ENCODE measurements at places on chromosomes 2 and 18.

GRCh38 chr18:47260120-47260923 is 8.9 kb upstream of the SKOR2 start:
- DNase-seq, result no peak

DNA sequence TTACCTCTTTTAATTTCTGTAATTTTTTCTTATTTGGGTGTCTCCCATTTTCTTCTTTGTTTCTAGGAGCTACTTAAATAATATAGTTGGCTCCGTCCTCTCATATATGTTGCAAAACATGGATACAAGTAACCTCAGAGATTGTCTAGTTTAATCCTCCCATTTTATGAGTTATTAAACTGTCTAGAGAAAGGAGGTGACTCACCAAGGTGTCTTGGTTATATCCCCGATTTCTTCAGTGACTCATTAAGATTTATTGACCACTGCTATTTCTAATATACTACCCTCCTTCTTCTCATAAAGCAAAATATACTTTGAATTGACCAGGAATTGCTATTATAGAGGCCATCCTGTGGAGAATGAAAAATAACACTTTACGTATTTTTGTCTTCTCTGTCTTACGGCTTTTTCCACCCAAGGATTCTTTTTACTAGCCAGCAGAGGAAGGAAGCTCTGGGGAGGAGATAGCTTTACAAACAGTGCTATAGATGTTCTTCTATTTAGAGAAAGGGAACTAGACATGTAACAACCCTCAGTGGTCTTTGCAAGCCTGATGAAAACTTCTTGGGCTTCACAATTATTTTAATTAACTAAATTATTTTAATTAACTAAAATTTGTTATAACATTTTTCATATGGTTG is 300.4 kb upstream of the TNP1 start:
- no peak for DNase-seq

- no peak for DNase-seq
These were observed 24.8 kb upstream of the HDAC4 start for GRCh38 chr2:239425631-239426030.

GRCh38 chr2:192419786-192420185 is 225.1 kb upstream of the TMEFF2 start:
- DNase-seq, result no peak

- DNase-seq, result no peak
These were observed 97.3 kb upstream of the EML6 start for GRCh38 chr2:54626131-54626530.

DNA sequence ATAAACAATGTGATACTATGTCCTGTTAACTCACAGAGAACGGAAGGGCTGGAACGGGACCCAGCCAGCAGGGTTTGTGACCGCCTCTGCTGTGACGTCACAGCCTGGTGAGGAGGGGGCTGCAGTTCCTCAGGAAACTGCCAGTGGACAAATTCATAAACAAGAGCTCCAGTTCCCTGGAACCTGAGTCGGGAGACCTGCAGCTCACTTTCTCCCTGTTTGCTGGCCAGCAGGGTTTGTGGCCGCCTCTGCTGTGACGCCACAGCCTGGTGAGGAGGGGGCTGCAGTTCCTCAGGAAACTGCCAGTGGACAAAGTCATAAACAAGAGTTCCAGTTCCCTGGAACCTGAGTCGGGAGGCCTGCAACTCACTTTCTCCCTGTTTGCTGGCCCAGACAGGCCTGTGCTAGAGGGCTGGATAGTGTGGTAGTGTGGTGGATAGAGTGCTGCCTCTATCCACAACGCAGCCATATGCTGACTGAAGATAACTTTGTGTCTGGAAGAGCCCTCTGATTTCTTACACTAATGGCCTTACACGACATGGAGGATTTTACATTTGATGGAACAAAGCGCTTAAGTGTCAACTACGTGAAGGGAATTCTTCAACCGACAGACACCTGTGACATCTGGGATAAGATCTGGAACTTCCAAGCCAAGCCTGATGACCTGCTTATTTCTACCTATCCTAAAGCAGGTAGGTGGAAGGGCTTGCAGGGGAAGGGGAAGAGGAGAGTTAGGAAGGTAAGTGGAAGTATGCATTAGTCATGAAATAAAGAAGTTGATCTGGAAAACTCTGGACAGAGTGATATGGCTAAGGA is at the start of gene SULT1C4:
Gene SULT1C4 (plus strand): TSS at position 140 of the 816 bp plus-strand sequence. CDS start 384 bp downstream, at position 524.
- no peak for DNase-seq

- DNase-seq, result no peak
These were observed 143.9 kb downstream of the MAIP1 start for GRCh38 chr2:200099256-200099655.

DNA sequence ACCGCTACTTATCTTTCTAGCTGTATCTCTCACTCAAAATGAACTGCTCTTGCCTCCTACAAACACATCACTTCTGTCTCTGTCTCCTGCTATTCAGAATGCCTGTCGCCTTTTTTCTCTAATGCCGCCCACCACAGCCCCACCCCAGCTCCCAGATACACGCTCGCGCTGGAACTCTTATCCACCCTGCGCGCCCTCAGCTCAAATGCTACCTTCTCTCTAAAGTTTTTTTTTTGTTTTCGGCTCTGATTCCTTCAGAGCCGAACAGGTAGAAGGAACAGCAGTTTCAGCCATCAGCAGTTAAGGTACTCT is 3.9 kb upstream of the SOS1 start:
- DNase-seq, result no peak

- no peak for DNase-seq
These were observed 131.6 kb downstream of the CCDC85A start for GRCh38 chr2:56315376-56315775.

- DNase-seq, result no peak
These were observed 149.4 kb downstream of the DTNA start for GRCh38 chr18:34859496-34859895.

DNA sequence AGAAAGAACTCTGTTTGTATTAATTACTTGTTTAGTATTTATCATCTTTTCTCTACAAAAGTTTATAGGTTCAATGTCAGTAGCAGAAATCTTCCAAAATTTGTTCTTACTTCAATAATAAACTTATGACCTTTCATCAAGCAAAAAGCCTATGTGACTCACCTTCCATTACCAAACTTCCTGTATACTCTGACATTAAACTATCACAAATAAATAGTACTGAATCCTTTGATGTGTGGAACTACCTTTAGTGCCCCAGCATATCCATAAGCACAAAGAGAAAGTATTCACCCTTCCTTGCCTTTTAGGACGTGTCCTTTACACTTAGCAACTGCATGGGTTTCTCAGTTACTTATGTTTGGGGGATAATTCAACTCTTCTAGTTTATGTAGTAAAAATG is 166.0 kb downstream of the EHBP1 start:
- DNase-seq, result no peak

GRCh38 chr2:95760806-95761525 is 169.2 kb downstream of the TRIM43 start:
- DNase-seq, result no peak

DNA sequence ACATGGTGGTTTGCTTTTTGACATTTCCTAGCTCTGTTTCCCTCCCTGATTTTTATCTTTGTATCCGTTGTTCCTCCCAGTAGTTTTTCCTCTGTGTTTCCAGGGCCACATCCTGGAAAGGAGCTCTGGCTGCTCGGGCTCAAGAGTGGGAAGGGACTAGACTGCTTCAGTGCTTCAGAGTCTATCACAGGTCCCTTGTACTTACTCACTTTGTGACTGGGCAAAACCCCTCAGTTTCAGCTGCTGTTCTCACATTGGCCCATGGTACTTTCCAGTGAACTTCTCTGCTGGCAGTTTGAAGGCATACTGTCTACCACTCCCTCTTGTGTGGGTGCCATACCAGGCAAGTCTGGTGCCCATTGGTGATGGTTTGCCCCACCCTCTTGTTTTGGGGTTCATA is 7.5 kb upstream of the STAMBP start:
- peak; percentile 37 for DNase-seq

DNA sequence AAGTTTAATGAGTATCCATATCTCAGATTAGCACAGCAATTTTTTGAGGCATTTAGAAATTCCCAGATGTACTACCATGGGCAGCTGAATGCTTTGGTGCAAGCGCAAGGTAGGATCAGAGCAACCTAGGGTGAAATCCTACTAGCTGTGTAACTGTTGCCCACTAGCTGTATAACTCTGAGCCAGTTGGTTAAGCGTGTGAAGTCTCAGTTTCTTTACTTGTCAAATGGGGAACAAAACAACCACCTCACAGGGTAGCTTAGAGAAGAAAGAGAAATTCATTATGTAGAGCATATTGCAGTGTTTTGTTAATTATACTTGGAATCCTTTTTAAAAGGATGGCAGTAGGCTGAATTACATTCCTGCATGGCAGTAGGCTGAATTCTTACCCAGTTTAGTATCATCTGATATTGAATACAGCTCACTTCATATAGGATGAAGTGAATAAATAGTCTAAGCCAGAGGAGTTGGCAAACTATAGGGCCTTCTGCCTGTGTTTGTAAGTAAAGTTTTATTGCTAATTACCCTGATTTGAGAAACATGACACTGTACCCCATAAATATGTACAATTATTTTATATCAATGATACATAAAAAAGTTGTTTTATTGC is 180.7 kb downstream of the PLCL1 start:
- no peak for DNase-seq

GRCh38 chr2:46257980-46258379 is 39.2 kb upstream of the EPAS1 start:
- no peak for DNase-seq

DNA sequence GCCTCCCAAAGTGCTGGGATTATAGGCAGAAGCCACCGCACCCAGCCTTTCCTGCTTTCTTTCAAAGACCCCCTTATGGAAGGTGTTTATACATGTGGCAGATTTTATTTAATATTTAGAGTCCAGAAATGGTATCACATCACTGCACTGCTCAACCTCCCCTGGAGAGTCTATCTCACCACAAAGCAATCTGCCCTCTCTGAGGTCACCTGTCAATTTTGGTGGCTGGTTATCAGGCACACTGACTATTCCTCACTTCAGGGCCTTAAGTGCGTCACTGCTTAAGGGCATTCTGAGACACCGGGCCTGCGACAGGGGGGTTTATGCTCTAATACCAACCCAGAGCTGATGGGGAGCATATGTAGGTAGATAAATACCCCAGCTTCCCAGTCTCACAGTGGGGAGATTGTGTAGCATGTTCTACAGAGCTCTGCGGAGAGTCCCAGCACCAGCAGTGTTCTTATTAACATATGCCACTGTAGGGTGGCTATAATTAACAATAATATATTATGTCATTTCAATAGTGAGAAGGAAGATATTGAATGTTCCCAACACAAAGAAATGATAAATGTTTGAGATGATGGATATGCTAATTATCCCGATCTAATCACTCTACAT is 42.7 kb upstream of the ZDBF2 start:
- DNase-seq, result no peak

GRCh38 chr2:1649103-1650084 is 94.9 kb downstream of the PXDN start:
- no peak for DNase-seq

DNA sequence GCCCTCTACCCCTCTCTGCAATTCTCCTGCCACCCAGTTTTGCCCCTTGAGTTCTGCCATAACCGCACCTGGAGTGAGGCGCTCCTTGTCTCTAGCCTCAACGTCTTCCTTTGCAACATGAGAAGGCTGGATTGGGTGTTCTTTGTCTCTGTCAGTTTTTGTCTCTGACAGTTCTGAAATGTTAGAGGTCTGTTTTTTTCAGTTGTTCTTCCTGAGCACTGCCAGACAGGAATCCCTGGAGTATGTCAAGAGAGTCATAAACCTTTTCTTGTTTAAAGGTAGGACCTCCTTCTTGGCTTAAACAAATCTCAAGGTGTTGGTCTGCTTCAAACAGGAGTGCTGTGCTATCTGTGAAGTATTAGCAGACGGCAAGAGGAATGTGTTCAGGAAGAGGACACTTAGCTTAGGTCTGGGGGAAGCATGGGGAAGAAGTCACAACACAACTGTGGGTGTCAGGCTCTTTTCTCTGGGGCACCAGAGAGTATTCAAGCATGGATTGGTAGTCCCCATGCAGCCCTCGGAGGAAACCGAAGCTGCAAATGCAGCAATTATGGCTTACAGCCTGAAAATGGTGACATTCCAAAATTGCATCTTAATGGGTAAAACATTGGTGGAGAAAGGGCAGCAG is 32.3 kb downstream of the AFF3 start:
- DNase-seq, result no peak

DNA sequence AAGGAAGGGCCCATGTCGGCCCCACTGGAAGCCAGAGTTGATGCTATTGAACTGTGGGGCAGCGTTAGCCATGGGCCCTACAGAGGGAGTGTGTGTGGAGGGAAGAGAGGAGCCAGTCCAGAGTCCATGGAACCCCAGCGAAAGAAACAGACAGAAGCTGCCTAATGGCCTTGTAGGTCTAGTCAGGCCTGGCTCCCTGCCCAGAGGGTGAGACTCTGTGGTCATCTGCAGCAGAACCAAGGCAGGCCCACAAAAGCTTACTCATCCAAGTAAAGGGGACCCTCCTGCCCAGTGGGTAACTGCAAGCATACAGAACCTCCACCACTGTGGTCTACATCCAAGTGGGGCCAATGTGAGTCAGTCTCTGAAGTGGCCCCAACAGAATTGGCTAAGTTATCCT is 439.8 kb downstream of the TGIF1 start:
- no peak for DNase-seq

DNA sequence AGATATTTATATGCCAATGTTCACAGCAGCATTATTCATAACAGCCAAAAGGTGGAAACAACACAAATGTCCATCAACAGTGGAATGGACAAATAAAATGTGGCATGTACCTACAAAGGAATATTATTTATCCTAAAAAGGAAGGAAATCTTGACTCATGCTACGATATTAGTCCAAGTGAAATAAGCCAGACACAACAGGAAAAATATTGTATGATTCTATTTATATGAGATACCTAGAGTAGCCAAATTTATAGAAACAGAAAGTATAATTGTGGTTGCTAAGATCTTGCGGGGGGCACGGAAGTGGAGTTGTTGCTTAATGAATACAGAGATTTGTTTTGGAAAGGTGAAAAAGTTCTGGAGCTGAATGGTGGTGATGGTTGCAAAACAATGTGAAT is 33.0 kb upstream of the CCDC150 start:
- DNase-seq, result no peak

DNA sequence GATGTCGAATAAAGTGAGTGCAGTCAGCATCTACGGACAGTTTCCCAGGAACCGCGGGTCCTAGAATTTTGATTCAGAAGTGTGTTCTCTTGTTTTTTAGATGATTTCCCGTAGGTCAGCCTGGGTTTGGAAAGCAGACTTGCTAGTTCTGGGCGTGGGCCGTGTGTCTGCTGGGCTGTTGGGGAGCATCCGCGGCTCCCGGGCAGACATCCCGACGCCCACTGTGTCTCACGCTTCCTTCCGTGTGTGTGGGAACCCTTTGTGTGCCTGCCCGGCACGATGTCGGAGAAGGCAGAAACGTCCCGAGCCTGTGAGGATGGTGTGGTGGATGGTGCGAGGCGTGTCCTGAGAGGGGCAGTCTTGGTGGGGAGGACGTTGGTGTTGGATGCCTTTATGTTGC is 18.4 kb downstream of the CTDP1 start:
- no peak for DNase-seq

GRCh38 chr2:51695531-51695930 is 663.6 kb upstream of the NRXN1 start:
- DNase-seq, result no peak

- DNase-seq, result no peak
These were observed 909.2 kb upstream of the FANCL start for GRCh38 chr2:59150217-59150849.
